Lung (tissue), 17 donors: ENCODE measurements at places on chromosomes 11 and 22. TPM values are rescaled to one million over a fixed set of nuclear protein-coding genes. Genes with fewer than 3 reads are reported as not detected.

The MUC6 gene
- total RNA-seq, result 0.92 TPM

The CST6 gene
- total RNA-seq, result 17.7 TPM

The MMP13 gene
- total RNA-seq, result not detected

The SEPTIN3 gene
- total RNA-seq, result 0.61 TPM

The KRTAP5-10 gene
- total RNA-seq, result not detected

The LINC01488 gene
- not detected for total RNA-seq

The OR51B2 gene
- not detected for total RNA-seq

The GRAP2 gene
- total RNA-seq, result 2.8 TPM

The XPNPEP3 gene
- 14.4 TPM for total RNA-seq

The FZD4 gene
- total RNA-seq, result 40.0 TPM

The OR52H1 gene
- 2.8 TPM for total RNA-seq

The TM7SF2 gene
- 68.4 TPM for total RNA-seq

The PATE2 gene
- total RNA-seq, result not detected

The LMF2 gene
- 84.6 TPM for total RNA-seq

The KCTD14 gene
- 6.4 TPM for total RNA-seq

The OR2AG1 gene
- total RNA-seq, result not detected

The OR5M3 gene
- not detected for total RNA-seq

GRCh38 chr11:2404735-2405196, 4.2 kb downstream of the TSSC4 start:
- no peak for DNase-seq

- DNase-seq, result peak; percentile 81
These were observed 1.5 kb downstream of the TCIRG1 start for GRCh38 chr11:68040101-68040956.

- DNase-seq, result peak; percentile 50
These were observed 4.2 kb upstream of the MPEG1 start for GRCh38 chr11:59216641-59217564.

DNA sequence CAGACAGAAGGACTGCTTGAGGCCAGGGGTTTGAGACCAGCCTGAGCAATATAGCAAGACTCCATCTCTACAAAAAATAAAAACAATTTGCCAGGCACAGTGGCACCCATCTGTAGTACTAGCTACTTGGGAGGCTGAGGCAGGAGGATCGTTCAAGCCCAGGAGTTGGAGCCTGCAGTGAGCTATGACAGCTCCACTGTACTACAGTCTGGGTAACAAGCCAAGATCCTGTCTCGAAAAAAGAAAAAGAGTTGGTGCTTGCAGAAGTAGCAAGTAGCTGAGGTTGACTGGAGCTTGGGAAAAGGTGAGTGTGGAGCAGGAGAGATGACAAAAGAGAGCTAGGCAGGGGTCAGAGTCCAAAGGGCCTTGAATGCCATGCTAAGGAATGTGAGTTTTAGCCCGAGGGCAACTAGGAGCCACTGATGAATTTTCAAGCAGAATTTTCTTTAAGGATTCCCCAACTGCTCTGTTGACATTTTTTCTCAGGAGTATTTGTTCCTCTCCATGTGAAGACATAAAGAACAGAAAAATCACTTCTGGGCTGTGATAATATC, 3.1 kb downstream of the AP1B1 start:
- no peak for DNase-seq

DNA sequence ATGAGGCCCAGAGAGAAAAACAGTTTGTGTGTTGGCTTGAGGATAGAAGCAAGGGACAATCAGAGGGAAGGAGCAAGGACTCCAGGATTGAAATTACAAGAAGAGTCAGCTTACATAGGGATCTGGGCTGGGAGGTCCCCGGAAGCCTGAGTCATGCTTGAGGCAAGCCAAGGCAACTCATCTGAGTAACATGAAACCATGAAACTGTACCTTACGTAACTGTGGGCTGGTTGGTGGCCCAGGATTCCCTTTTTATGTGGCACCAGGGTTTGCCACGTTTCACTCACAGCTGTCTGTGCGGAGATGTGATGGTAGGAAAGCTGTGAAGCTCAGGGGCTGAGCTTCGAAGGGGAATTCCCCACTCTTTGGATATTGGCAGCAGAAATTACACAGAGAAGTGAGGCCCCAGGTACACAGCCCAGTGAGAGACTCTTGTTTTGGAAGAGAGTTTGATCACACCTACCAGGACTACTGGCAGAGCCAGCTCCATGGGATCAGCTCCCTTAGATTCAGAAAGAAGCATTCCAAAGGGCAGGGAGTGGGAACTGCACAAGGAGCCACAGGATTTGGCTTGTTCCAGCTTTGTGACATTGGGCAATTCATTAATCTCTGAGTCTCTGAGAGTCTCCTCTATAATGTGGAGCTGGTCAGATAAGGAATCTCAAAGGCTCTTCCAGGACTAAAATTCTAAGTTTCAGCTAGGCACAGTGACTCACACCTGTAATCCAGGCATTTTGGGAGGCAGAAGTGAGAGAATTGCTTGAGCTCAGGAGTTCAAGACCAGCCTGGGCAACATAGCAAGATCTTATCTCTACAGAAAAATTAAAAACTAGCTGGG, 7.8 kb downstream of the SLC5A1 start:
- DNase-seq, result no peak

- DNase-seq, result no peak
These were observed 35.7 kb upstream of the SUSD2 start for GRCh38 chr22:24145446-24146193.

- no peak for DNase-seq
These were observed 48.4 kb downstream of the COMMD9 start for GRCh38 chr11:36240801-36241200.

GRCh38 chr11:47765086-47765485, 2.1 kb downstream of the FNBP4 start:
- no peak for DNase-seq

DNA sequence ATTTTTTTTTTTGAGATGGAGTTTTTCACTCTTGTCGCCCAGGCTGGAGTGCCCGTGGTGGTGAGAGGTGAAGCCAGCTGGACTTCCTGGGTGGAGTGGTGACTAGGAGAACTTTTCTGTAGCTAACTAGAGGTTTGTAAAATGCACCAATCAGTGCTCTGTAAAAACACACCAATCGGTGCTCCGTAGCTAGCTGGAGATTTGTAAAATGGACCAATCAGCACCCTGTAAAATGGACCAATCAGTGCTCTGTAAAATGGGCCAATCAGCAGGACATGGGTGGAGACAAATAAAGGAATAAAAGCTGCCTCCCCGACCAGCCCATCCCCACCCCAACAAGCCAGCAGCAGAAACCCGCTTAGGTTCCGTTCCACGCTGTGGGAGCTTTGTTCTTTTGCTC, 4.4 kb upstream of the RAPSN start:
- no peak for DNase-seq

GRCh38 chr11:76721755-76722677, 51.5 kb upstream of the LRRC32 start:
- DNase-seq, result peak; percentile 85

- DNase-seq, result peak; percentile 77
These were observed 38.2 kb downstream of the OR10A6 start for GRCh38 chr11:7892840-7893254.

DNA sequence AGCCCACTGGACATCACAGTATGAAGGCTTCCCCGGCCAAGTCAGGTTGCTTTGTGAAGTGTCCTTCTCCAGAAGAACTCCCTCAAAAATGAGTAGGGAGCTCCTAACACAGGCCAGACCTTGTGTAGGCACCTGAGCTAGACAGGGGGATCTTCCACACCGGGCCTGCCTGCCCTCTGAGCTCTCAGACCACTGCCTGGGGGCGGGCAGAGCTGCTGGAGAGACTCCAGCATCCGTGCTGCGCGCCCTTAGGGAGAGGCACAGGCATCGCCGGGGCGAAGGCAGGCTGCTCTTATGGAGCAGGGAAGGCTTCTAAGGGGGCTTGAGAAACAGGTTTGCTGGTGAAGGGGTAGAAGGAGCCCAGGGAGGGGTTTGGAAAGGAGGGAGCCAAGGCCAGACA, 4.4 kb downstream of the KCNJ5 start:
- peak; percentile 51 for DNase-seq

- DNase-seq, result no peak
These were observed 55.7 kb downstream of the PHF21B start for GRCh38 chr22:44954149-44954548.

GRCh38 chr11:45801723-45802315, 3.1 kb upstream of the SLC35C1 start:
- no peak for DNase-seq

DNA sequence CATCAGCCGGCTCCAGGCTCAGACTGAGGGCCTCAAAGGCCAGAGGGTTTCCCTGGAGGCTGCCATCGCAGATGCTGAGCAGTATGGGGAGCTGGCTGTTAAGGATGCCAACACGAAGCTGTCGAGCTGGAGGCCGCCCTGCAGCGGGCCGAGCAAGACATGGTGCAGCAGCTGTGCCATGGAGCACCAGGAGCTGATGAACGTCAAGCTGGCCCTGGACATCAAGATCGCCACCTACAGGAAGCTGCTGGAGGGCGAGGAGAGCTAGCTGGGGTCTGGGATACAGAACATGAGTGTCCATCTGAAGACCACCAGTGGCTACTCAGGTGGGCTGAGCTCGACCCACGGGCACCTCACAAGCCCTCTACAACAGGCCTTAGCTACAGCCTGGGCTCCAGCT, 4.0 kb upstream of the SCUBE2 start:
- no peak for DNase-seq

DNA sequence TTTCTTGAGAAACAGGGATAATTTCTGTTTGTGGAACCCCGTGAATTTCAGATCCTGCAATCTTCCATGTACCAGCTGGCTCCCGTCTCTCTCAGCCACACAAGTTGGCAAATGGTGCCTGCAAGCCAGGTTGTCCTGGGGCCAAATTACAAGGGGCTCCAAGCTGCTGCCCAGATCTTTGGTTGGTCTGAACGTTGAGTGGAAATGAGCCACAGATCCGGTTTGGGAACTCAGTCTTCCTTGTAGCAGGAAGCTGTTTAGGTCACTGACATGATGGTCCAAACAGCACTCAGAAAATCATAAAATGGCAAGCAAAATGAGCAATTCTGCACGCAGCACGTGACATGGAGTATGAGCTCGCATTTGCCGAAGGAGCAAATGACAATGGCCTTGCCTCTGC, 1496.4 kb downstream of the TBC1D22A start:
- peak; percentile 40 for DNase-seq

GRCh38 chr11:77467233-77467632, 6.7 kb downstream of the PAK1 start:
- no peak for DNase-seq

GRCh38 chr22:30275625-30276024, 9.0 kb upstream of the OSM start:
- DNase-seq, result no peak

GRCh38 chr22:41801147-41801819, 804 bp downstream of the CCDC134 start:
- no peak for DNase-seq

- DNase-seq, result no peak
These were observed 196.1 kb downstream of the TRIM29 start for GRCh38 chr11:119941636-119942411.

- no peak for DNase-seq
These were observed 1076.7 kb downstream of the BRD1 start for GRCh38 chr22:48750826-48751440.

- DNase-seq, result peak; percentile 93
These were observed 589 bp upstream of the GNAZ start for GRCh38 chr22:23069502-23070357.

GRCh38 chr11:37770145-37770544, 1172.1 kb upstream of the RAG2 start:
- no peak for DNase-seq

GRCh38 chr11:832529-833113, at the start of gene CD151:
TSS of gene CD151 (plus strand) at chr11:832952. CDS start at chr11:836070, 3,118 bp downstream.
- DNase-seq, result peak; percentile 46

DNA sequence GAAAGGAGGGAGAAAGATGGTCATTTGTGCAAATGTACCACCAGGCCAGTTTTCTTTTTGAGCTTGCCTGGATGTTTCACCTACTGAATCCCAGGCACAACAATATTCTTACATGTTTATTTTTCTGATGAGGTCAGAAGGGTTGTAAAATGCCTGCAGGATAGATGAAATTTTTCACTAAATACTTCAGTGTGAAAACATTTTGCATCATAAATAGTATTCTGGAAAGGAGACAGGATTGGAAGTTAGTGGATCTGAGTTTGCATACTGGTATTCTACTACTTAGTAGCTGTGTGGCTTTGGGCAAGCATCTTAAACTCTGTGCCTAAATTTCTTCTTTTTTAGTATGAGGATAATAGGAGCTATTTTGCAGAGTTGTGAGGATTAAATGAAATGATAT, 24.8 kb downstream of the RNF169 start:
- no peak for DNase-seq

GRCh38 chr11:47314992-47315391, 37.5 kb downstream of the MYBPC3 start:
- no peak for DNase-seq

GRCh38 chr11:114259124-114259526, 37.1 kb upstream of the NNMT start:
- DNase-seq, result no peak

DNA sequence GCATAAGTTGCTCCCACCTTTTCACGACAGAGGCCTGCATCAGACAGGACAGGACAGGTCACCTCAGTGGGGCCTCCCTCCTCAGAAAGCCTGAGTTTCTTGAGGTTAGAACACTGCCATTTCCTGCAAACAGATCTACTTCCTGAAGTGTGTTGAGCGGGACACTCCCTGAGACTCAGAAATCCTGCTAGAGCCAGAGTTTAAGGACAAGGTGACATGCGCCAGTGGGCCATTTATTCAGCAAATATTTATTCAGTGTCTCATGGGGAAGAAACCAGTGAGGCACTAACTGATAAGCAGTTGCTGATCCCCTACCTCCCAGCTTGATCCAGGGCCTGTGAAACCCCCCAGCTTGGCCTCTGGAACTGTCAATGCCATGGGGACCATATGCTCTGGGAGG, 454.6 kb downstream of the SOX6 start:
- DNase-seq, result no peak

GRCh38 chr11:7449211-7449840, 36.0 kb upstream of the OLFML1 start:
- DNase-seq, result peak; percentile 63

DNA sequence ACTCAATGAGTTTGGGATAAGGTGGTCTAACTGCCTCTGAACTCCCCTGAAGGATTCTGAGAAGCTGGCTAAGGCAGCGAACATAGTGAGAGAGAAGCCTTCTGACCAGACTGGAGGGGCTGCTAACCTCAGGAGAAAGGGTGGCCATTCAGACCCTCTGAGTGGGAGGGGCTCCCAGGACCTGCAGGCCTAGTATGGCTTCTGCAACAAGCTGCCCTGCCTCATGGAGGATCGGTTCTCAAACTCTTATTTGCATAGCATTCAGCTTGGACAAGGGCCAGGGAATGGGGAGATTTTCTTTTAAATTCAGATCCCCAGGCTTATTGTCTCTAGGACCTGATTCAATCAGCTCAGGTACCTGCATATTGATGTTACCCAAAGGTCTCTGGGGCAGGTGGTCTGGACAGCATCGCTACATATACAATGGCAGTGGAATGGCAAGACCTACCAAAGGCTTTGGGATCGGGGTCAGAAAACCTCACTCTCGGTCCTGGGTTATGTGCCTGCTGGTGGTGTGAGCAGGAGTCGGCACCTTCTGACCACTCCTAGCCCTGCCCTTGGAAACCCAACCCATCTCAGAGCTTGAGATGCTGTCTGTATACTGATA, 599.1 kb downstream of the BRD1 start:
- DNase-seq, result no peak

DNA sequence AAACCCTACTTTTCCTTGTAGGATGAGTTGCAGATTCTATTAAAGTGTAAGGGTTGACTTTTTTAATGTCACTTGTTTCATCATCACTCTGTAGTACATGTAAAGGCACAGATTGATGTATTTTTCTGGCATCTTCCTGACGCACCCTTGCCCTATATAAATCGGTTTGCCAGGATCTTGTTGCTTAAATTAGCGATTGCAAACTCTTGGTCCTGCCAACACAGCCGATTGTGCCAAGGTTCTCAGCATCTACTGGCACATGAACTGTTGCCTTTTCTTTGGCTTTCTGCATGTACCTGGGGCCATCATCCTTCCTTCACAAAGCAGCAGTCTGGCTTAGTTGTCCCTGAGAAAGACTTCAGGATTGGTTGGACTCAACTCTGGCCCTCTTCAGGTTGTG, 7.5 kb upstream of the LIN7C start:
- no peak for DNase-seq
